G401 (cell line): ENCODE measurements at places on chromosomes 16 and 17.

DNA sequence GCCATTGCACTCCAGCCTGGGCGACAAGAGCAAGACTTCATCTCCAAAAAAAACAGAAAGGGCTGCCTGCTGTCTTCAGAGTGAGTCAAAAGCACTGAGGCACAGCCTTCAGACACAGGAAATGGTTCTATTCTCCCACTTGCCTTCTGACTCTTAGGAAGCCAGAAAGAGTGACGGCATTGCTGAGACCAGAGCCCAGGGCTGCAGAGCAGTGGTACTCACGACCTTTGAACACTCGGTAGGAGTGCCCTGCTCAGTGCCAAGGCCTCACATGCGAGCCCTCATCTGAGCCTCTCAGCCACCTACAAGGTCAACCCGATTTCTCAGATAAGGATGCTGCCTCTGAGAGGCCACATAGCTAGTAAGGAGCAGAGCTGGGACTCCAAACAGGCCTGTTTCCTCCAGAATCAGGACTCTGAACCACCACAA lies 3.5 kb upstream of the ITGAE start:
- DNase-seq = no peak

- no peak for DNase-seq
Measured at GRCh38 chr16:12062343-12063003, 85.9 kb downstream of the SNX29 start.

DNA sequence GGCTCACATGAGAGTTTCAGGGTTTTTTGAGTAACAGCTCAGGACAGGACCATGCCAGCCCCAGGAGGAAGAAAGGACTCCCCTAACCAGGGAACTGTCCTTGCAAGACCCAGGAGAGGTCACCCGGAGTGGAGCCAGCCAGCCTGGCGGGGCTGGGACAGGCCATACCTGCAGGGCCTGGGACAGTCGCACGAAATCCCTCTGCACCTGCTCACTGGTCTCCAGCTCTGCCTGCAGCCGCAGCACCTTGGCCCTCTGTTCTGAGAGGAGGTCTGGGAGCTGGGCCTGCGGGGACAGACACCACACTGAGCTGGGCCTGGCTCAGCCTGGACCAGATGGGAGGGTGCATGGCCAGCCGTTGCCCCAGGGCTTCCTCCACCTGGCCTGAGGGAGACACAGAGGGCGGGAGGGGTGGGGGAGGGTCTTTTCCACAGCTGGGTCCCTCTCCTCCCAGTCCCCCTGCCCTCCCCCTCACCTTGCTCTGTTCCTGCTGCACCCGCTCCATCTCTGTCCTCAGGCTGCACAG lies 19.7 kb downstream of the RABEP2 start:
- no peak for DNase-seq

GRCh38 chr17:12640364-12640763 lies 25.3 kb upstream of the MYOCD start:
- DNase-seq = no peak

DNA sequence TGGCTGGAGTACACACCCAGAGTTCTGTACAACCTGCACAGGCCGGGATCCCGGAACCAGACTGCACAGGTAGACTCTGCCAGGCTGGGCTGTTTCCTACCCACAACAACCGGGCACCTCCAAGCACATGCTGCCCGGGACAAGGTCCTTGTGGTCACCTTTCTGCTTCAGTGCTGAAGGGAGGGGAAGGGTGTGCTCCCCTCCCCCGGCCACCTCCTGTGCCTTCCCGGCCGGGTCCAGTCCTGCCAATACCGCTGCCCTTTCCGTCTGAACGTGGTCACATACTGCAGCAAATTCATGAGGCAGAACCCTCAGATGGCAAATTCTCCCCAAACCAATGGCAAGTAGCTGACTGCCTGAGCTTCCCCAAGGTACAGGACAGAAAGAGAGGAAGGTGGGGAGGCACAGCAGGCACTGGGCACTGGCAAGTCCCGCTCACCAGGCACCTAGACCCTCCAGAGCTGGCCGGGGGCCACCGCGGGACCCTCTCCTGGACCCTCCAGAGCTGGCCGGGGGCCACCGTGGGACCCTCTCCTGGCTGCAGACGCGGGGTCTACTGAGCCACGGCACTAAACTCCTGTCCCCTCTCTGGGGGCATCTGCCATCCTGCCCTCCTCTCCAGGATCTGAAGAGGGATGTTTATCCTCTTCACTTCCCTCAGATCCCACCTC lies 22.8 kb downstream of the SLC43A2 start:
- DNase-seq = peak; percentile 37

DNA sequence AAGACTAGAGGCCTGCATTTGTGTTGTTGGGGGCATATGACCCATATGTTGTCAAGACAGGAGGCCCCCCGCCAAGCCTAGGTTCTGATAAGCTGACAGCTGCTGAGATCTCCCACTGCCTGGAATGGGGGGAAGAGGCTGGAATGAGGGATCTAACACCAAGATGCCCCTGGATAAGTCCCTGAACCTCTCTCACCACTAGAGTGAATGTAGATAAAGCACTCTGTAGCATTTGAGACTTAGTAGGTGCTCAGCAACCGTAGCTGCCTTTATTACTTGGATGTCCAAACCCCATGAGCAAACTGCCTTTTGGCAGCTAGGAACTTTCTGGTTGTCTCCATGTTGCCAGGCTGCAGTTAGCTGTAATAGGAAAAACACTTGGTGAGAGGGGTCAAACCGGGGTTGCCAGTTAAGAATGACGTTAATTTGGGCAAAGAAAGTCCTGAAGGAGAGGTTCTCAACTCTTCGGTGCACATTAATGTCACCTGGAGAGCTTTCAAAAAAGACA lies 4.4 kb upstream of the RASL10B start:
- DNase-seq = no peak

- no peak for DNase-seq
Measured at GRCh38 chr17:42214156-42214555, 19.9 kb upstream of the GHDC start.

- DNase-seq = no peak
Measured at GRCh38 chr16:71754652-71755051, 30.2 kb upstream of the PHLPP2 start.

DNA sequence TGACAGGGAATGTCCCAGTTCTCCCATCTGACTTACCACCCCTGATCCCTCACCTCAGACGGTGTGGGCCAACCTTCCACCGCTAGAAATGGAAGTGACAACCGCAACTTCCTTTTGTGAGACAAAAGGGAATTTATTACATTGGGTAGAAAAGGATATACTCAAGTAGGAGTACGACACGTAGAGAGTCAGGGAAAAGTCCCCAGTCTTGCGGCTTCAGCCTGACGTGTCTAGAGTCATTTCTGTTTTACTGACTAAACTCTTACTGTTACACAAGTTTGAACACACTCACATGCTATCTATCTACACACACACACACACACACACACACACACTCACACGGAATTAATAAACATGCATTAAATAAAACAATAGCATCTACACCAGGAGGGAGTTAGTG lies 178.9 kb downstream of the COPRS start:
- no peak for DNase-seq

- DNase-seq = no peak
Measured at GRCh38 chr16:72001180-72001874, 1.1 kb upstream of the PKD1L3 start.

DNA sequence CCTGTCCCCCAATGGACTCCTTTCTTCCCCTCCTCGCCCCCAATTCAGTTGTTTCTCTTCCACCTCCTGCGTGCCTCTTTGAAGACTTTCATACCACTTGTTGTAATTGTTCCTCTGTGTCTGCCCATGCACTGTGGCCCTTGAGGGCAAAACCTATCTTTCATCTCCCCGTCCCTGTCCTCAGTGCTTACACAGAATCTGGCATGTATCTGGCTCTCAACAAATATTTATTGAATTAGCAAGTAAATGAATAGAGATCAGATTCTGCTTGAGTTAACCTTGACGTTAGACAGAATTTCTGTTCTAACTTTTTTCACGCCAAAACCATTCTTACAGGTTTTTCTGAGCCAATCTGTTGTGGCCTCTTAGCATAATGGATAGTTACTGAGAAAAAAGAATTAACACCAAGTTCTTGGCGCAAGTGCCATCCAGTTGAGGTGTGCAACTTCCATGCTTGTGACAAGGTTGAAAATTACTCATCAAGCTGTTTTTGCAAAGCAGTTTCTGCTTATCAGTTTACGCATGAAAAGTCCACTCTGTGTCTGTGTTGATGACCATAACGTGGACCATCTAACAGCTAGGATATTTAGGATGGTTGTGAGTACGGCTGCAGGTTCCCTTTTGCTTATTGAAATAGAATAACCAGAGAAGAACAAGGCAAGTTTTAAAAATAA lies 215.1 kb downstream of the PRKCA start:
- DNase-seq = no peak

- no peak for DNase-seq
Measured at GRCh38 chr16:8872967-8873865, 4.4 kb upstream of the CARHSP1 start.

GRCh38 chr16:90015586-90016338 lies 3.5 kb downstream of the DBNDD1 start:
- DNase-seq = peak; percentile 83

DNA sequence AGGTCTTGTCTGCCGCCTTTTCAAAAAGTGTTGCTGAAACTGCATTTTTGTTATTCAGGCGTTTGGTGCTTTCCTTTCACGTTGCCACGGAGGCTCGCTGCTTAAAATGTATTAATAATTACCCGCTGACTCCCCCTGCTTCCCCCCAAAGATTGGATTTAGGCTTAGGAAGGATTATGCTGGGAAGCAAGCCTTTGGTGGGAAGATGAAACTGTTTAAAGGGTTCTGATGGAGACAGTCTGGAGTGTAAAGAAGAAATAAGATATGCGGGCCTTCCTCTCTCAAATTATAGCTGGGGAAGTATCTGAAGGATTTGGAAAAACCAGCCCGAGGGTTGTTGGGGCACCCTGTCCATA lies 1.1 kb downstream of the KSR1 start:
- peak; percentile 24 for DNase-seq

GRCh38 chr16:65122724-65123395 lies 997 bp upstream of the CDH11 start:
- DNase-seq = peak; percentile 25

DNA sequence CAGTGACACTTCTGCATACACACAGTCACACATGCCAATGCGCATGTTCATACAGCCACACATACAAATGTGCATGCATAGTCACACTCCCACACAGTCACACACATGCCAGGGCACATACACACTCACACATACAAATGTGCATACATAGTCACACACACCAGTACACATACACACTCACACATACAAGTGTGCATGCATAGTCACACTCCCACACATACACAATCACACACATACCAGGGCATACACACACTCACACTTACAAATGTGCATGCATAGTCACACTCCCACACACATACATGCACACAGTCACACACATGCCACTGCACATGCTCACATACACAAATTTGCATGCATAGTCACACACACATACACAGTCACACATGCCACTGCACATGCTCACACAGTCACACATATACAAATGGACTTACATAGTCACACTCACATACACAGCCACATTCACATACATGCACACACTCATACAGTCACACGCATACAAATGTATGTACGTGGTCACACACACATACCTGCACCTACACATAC lies 84.2 kb downstream of the SOCS1 start:
- no peak for DNase-seq

DNA sequence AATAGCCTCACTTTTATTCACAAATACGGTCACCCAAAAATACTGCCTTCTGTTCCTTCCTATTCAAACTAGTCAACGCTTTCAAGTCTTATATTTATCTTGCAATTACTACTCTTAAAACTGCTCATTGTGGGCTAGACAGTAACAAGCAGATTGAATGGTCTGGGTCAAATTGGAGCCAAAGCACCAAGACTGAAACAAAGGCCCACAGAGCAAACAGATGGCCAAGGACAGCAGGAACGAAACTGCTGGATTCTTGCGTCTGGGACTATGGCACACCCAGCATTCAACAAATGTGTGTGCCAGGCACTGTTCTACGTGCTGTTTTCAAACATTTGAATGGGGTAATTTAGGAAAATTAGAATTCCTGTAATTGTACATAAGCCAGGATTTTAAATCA lies 250.1 kb upstream of the PSMD7 start:
- DNase-seq = no peak

- no peak for DNase-seq
Measured at GRCh38 chr17:11205659-11206058, 35.4 kb upstream of the SHISA6 start.

DNA sequence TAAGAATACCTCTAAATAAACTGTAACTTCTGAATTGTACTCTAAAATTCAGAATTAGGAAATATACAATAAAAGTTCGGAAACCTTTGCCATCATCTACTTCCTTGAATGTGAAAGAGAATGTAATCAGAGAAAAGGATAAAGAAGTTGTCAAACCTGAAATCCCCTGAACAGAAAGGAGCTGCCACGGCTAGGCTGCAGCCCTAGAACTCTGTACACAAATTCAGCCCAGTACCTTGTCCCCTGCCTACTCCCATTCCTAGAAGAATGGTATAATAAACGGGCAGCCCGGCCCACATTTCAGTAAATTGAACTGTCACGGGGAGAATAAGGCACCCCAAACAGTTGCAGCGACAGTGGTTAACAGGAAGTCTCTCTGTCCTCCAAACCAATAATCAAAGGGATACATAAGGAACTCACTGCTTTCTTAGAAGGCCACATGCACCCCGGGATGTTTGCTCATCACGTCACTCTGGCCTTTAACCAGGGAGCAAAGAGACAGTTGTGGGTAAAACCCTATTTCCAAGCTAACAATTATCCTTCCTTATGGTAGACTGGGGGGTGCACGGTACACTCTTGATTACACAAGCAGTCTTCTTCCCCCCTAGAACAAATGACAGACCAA lies 24.3 kb upstream of the RFFL start:
- DNase-seq = no peak

DNA sequence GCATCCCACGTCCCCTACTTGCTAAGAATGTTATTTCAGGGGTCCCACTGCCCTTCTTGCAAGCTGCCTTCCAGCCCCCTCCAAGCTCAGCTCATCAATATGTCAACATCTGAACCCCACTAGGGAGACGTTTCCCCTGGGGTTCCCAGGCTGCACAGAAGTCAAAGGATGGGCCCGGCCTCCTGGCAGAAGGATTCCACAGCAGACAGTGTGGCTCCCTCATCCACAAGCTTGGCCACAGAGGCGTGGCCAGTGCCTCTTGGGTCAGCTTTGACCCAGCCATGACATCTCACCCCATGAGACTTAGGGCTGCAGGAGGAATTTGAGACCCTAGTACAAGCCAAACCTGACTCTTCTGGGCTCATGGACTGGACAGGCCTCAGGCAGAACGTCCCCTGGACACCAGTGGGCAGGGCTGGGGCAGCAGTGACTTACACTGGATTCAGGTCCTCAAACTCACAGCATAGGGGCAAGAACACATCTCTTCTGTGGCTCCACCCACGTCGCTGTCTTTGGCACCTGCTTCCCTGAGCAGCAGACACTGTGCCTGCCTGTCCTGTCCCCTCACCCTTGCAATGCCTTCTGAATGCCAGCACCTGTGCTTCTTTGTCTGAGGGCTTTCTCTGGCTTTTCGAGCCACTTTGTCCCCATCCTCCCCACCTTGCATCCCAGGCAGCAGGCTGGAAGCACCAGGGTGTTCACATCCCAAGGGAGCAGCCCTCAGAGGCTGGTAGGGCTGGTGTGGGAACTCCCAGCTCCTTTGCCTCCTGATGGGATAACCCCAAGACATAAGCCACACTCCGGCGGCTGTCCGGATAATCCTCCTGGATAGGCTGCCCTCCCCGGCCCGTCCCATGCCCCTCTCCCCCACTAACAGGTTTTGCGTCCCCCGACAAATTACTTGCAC lies 56.0 kb upstream of the ENPP7 start:
- DNase-seq = no peak

- DNase-seq = no peak
Measured at GRCh38 chr16:1561266-1561665, 27.8 kb downstream of the TMEM204 start.
